ENCODE measurements at places on chromosomes 6 and 20.

GRCh38 chr6:5099537-5099936 is 14.4 kb downstream of the PPP1R3G start:
- no peak for DNase-seq

DNA sequence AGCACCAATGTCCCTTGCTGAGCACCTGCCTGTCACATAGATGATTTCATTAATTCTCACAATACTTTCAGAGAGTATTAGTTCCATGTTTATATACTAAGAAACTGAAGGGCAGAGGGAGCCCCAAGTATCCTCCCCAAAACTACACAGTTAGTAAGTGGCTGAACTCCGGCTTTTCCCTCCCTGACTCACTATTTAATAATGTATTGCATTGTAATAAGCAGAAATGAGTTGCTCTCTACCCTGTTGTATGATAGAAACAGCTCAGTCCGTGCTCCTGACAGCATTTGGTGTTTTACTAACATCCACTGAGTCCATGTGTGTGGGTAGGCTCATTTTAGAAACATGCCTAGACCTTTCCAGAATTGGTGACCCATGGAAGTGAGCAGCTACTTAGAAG is 76.8 kb downstream of the OLIG3 start:
- DNase-seq: no peak

DNA sequence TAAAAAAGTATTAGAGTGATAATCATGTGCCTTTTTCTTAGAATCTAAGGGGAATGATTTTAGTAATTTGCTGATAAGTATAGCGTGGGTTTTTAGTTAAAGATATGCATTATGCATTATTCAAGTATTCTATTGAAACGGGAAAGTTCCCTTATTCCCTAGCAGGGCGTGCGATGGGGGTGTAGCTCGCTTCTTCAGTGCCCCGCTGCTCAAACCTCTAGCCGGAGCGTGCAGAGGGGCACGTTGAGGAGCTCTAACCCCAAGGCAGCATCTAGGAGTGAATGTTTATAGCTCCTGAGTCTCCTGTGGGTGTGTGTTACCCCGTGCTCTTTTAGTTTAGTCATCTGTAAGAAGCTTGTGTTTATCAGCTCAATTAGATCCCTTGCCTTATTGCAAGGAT is 1339.5 kb upstream of the MAP3K7 start:
- DNase-seq: no peak

- DNase-seq: no peak
Measured at GRCh38 chr6:30603961-30604360, 13.1 kb downstream of the PPP1R10 start.

DNA sequence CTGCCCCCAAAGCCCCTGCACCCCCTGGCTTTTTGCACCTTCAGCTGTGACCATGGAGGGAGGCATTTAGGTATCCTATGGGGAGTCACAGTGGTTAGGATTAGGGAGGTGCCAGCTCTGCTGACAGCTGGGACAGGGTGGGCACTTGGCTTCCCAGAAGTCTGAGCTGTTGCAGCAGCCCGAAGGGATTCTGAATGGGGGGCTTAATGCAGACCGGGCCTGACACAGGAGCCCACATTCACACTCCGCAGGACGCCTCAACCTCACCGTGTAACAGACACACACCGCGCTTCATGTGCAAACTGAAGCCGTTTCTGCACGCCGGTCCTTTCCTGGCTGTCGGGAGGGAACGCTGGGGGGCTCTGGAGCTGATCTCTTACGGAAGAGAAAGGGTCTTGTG is 1.9 kb downstream of the EBF4 start:
- DNase-seq: no peak

DNA sequence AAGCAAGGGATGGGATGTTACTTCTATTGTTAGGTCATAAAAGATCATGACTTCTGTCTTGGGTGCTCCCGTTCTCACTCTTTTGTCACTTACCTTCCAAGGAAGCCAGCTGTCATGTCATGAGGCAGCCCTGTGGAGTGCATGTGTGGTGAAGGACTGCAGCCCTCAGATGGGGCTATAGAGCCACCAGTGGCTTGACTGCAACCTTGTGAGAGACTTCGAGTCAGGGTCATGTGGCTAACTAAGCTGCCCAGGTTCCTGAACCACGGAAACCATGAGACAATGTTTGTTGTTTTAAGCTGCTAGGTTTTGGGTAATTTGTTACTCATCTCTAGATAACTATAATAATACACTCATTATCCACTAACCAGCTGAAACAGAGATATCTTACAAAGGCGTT is 477.1 kb downstream of the BTBD3 start:
- no peak for DNase-seq

- DNase-seq: no peak
Measured at GRCh38 chr6:79152269-79152737, 74.2 kb upstream of the PHIP start.

DNA sequence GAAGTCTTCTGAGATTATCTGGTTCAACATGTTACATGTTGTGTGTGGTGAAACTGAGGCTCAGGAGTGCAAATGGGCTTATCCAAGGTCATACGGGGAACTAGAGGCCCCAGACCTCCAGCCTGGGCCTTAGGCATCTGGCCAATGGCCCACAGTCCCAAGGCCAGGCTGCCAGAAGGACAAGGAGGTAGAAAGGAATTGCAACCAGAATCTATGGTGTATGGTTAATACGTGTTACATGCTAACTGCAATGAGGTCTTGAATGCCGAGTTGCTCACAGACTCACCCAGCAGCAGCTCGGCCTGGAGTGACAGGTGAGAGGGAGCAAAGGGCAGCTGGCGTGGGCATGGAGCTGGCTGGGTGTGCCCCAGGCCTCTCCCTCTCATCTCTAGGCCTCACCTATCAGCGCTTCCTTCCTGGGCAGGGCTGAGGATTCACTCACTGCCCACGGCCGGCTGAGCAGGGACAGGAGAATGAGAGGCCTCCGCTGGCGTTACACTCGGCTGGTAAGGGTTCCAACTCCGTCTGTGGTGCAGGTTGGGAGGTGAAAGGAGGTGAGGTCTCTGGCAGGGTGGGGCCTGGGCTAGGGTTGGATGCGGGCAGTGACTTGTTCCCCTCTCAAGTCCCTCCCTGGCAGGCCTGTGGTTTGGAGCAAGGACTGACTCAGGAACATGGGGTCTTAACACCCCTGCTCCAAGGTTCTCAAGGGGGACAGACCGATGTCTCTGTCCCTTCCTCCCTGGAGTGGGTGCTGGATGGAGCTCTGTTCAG is at the start of gene TLDC2:
Gene TLDC2 (plus strand): TSS at position 437 of the 771 bp plus-strand sequence. CDS start 37 bp downstream, at position 474.
- no peak for DNase-seq

DNA sequence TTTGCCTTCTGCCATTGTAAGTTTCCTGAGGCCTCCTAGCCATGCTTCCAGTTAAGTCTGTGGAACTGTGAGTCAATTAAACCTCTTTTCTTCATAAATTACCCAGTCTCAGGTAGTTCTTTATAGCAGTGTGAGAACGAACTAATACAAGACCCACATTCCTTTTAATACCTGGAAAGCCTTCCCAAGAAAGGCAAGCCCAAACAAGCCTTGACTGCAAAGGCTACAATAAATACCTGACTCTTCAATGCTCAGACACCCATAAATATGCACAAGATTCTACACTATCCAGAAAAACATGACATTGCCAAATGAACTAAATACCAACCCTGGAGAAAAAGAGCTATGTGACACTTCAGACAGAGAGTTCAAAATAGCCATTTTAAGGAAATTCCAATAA is 338.8 kb downstream of the HAO1 start:
- no peak for DNase-seq

GRCh38 chr6:148972481-148972880 is 225.7 kb downstream of the UST start:
- DNase-seq: no peak

- DNase-seq: no peak
Measured at GRCh38 chr6:150230164-150230561, 87.3 kb downstream of the PPP1R14C start.

DNA sequence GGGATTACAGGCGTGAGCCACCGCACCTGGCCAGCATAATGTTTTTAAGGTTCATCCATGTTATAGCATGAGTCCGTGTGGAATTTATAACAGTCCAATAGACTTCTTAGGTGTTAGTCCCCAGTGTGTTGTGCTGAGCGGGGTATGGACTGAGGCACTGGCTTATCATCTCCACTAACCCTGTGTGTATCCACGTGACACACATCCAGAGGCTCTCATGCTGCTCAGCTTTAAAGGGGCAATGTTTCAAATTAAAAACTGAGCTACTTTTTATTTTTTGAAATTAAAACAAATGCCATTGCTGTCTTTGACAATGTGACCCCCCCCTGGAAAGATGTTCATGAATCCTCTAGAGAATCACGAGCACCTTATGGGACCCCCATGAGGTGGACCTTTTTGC is 54.3 kb upstream of the TRERF1 start:
- DNase-seq: no peak

DNA sequence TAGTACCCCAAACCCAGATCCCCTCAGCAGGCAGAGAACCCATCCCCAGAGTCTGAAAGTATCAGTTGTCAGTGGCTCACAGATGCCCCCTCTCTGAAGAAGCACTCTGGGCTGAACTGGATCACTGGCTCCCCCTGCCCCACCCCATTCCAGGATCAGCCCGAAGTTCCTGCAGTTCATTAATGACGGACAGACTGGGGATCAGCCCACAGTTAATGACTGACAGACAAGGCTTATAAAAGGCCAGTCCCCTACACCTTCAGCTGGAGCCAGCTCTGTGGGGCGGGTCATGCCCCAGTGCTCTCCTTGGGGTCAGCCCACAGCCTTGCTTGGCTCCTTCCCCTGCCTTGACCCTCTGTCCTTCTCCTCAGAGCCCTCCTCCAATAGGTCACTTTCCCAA is 21.7 kb downstream of the KIAA1755 start:
- DNase-seq: no peak

GRCh38 chr6:5123296-5124143 is 38.4 kb downstream of the PPP1R3G start:
- no peak for DNase-seq

DNA sequence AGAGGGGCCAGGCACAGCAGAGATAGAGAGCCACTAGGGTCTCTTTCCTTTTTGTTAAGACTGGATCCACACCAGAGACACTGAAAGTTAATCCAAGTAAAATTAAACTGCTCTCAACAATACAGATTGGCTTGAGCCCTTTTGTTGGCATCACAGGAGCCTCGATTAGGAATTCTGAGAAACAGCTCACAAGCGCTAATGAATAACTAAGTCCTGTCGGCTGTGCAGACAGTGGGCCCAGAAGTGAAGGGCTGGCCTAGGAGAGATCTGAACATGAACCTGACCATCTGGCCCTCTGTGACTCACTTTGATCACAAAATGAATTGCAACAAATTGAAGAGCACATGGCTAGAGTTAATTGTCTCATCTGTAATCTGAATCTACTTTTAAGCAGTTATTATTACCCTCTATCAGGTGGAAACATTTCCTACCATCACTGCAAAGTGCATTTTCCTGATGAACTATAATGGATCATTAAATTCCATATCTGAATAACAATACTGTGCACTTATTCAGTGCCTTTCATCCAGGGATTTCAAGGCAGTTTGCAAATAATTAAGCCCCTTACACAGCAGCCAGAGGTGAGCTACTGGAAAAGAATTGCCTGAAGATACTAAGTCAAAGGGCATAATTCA is 3.2 kb downstream of the BACH2 start:
- DNase-seq: no peak

DNA sequence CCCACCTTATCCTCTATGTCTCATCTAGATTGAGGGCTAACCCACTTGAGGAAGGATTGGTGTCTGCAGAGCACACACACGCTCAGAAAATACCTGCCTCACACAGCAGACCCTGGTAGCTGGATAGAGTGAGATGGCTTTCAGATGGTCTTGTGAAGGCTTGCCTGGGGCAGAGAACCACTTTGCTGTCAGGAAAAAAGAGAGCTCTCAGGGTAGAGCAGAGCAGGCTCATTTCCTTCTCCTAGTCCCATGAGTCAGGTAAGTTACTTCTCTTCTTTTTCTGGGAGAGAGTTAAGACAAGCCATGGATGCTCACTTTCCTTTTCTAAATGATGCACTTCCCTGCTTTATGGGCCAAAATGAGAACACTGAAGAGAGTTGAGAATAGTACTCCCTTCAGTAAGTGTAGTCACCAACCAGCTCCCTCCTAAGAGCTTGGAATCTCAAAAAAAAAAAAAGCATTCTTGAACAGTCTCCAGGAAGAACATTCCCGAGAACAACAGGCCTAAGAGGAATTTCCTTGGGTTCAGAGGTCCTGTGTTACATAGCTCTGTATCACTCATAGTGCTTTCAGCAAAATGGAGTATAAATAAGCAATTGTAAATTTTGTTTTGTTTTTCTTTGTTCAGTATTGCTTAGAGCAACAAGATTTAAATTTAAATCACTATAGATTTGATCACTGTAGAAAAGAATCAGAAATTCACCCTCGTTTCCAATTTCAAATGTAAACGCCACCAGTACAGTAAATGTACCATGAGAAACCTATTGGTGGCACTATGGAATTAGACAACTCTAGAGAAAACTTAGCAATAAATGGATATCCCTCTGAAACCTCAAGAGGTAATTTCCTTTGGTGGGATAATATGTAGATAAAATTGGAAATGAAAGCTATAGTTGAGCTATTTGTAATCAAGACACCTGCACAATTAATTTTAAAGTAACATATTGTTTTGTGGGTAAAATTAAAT is 530.3 kb downstream of the RFPL4B start:
- DNase-seq: no peak

DNA sequence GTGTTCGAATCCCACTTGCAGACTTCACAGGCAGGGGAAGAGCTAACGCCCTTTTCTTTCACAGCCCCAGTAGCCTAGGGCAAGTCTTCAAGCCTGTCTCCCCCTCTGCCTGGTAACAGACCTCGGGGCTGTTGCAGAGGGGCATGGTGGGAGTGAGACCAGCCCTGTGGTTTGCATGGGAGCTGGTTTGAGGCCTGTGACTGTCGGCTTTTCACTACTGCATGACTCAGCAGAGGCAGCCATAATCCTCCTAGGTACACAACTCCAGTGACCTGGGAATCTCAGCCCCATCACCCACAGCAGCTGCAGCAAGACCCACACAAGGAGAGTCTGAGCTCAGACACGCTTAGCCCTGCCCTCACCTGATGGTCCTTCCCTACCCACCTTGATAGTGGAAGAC is 55.3 kb upstream of the POPDC3 start:
- no peak for DNase-seq

- DNase-seq: no peak
Measured at GRCh38 chr6:131654326-131654725, 17.2 kb downstream of the ENPP3 start.

- no peak for DNase-seq
Measured at GRCh38 chr6:19287928-19288327, 549.2 kb upstream of the ID4 start.

- no peak for DNase-seq
Measured at GRCh38 chr6:66128656-66129055, 421.6 kb upstream of the EYS start.

- DNase-seq: no peak
Measured at GRCh38 chr6:22147921-22148776, 148.7 kb downstream of the PRL start.

DNA sequence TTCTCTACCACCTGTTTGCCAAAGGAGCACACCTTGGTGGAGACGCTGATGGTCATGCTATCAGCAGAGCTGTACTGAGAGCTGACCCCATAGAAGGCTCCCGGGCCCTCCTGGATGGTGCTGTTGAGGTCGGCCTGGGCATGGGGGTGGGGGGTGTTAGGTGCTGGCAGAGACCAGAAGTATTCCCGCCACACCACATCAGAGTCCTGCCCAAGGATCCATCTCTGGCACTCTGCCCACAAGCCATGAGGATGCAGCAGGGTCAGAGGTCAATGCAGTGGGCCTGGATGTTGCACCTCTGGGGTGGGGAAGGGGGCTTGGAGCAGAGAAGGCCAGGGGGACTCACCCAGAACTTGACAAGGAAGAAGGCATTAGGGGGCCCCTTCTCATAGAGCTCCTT is 7.4 kb downstream of the RPL10A start:
- DNase-seq: no peak

GRCh38 chr20:42391807-42392206 is 773.6 kb upstream of the CHD6 start:
- no peak for DNase-seq

GRCh38 chr6:149249370-149250357 is 67.8 kb upstream of the TAB2 start:
- DNase-seq: no peak
